ENCODE measurements at places on chromosomes 16 and 17.
A peak's percentile ranks its signal among the peaks of the same experiment; 100 is the strongest.

- DNase-seq = no peak
Observed at GRCh38 chr17:40218006-40218739, 931 bp upstream of the WIPF2 start.

- no peak for DNase-seq
Observed at GRCh38 chr17:78947235-78948149, 22.3 kb upstream of the TIMP2 start.

GRCh38 chr17:82170412-82170961 lies 42.2 kb downstream of the CCDC57 start:
- no peak for DNase-seq

GRCh38 chr16:3825103-3825502 lies 55.4 kb downstream of the CREBBP start:
- DNase-seq = no peak

- no peak for DNase-seq
Observed at GRCh38 chr16:23836404-23837311, 875 bp downstream of the PRKCB start.

GRCh38 chr17:56936697-56937322 lies 23.0 kb upstream of the TRIM25 start:
- no peak for DNase-seq

DNA sequence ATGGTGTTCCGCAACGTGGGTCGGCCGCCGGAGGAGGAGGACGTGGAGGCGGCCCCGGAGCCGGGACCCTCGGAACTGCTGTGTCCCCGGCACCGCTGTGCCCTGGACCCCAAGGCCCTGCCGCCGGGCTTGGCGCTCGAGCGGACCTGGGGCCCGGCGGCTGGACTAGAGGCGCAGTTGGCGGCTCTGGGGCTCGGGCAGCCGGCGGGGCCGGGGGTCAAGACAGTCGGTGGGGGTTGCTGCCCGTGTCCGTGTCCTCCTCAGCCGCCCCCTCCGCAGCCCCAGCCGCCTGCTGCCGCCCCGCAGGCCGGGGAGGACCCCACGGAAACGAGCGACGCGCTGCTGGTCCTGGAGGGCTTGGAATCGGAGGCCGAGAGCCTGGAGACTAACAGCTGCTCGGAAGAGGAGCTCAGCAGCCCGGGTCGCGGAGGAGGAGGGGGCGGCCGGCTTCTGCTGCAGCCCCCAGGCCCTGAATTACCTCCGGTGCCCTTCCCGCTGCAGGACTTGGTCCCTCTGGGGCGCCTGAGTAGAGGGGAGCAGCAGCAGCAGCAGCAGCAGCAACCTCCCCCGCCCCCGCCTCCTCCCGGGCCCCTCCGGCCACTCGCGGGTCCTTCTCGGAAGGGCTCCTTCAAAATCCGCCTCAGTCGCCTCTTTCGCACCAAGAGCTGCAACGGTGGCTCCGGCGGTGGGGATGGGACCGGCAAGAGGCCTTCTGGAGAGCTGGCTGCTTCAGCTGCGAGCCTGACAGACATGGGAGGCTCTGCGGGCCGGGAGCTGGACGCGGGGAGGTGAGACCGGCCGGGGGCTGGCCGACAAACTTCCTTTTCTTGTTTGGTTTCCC lies 821 bp downstream of the SOCS7 start:
- DNase-seq = no peak

DNA sequence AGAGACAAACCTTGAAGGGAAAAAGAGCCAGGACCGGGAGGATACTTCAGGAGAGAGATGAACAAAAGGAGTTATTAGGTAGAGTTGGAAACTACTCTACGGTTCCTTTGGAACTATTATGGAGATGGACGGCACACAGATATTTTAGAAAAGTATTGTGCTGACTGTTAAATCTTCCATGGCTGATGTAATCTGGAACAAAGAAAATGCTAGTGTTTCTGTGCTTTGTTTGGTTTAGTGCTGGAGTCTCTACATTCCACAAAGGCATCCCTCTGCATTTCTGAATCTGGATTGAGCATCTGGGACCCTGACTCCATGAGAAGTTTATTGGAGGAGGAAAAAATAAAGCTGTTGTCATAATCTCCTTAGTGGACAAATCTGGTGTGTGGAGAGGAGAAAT lies 57.2 kb downstream of the RPGRIP1L start:
- no peak for DNase-seq

- no peak for DNase-seq
Observed at GRCh38 chr17:61309362-61310256, 90.0 kb upstream of the TBX2 start.

- no peak for DNase-seq
Observed at GRCh38 chr16:78216166-78216745, 116.8 kb downstream of the WWOX start.

GRCh38 chr17:64212122-64212521 lies 50.9 kb downstream of the TEX2 start:
- DNase-seq = no peak

- no peak for DNase-seq
Observed at GRCh38 chr17:2212400-2212981, 91.1 kb downstream of the SMG6 start.

- DNase-seq = no peak
Observed at GRCh38 chr16:81703177-81704155, 75.6 kb upstream of the PLCG2 start.

- DNase-seq = no peak
Observed at GRCh38 chr17:47252209-47252608, 1.4 kb upstream of the ITGB3 start.

DNA sequence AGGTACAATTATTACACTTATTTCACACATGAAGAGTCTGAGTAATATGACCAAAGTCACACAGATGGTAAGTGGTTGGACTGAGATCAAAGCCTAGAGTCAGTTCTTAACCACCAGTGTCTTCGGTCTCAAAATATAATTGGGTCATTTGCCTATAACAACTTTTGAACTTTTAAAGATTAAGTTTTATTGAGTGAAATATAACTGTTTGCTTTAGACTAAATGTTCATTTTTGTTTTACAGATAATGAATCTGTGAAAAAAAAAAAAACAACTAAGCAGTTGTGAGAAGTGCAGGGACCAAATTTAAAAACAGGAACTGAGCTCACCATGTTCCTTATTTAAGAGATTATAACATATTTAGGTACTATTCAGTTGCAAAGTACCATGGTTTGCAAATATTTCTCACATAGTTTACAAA lies 150.1 kb downstream of the ITFG1 start:
- DNase-seq = no peak

- no peak for DNase-seq
Observed at GRCh38 chr16:58425756-58426494, 33.7 kb downstream of the GINS3 start.

DNA sequence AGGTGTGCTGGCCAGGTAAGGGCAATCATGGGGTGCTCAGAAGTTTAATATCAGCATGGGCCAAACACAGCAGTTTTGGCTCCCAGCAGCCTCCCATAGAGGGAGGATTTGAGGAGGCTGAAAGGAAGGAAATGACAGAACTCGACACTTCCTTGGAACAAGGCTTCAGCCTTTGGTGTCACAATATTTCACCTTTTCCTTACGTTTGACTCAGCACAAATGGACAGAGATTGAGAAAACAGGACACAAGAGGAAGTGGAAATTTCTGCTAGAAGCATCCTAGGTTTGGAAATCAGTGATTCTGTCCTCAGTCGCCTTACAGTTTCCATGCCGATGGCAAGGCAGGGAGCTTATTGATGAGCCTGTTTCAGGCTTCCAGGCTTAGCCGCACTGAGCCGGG lies 181.4 kb downstream of the MAF start:
- DNase-seq = no peak

DNA sequence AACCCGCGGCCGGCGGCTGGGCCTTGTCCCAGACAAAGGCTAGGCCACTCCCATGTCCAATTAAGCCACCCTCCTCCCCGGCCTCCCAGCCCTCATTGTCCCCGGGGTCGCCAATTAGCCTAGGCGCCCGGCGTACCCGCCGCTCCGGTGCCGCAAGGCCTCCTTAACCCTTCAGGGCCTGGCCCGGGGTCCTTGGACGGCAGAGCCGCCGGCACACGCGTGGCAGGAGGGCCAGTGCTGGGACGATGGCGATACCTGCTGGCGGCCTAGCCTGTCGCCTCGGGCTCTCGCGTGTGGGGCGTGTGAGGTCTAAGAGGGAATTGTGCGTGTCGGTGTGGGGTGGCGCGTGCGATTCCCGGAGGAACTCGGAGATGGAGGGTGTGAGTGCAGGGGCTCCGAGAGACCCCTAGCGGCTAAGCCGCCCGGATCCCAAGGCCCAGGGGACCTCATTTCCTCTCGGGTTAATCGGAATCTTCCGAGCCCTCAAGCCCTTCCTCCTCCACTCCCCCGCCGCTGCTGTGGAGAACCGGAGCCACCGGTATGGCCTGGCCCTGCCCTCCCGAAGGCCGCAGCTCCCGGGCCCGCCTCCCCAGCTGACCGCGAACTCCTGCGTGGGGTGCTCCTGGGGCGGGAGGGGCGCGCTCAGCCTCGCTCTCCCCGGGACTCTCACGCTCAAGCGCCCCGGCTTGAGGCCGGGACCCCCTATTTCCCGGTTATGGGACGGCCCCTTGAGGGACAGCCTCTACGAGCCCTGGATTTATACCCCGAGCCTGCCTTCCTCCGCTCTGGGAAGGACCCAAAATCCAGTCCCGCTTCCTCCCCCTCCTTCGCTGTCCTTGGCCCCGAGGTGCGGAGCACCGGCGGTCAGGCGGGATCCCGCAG lies 11.9 kb downstream of the TBX2 start:
- DNase-seq = peak; percentile 54

GRCh38 chr16:57609541-57610401 lies 18.7 kb upstream of the ADGRG1 start:
- no peak for DNase-seq

GRCh38 chr16:86387468-86388440 lies 122.6 kb upstream of the FOXF1 start:
- DNase-seq = no peak

DNA sequence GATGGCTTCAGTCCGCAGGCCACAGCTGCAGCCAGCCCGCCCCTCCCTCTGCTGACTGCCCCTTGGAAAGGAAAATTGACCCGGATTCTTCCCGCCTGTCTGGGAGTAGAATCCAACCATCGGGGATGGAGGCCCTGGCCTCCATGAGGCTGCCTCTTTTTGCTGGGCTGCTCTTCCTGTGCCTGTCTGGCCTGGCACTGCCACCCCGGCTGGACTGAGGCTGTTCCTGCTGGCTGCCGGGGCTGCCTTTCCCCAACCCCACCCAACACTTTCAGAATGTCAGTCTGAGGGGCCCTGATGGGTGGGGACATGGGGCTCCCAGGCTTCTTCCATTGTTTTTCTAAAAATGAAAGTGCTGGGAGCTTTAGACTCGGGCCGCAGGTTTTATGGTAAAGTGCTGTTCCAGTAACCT lies 7.3 kb downstream of the BAHCC1 start:
- DNase-seq = no peak

GRCh38 chr16:67594256-67594915 lies 32.1 kb downstream of the CTCF start:
- no peak for DNase-seq

DNA sequence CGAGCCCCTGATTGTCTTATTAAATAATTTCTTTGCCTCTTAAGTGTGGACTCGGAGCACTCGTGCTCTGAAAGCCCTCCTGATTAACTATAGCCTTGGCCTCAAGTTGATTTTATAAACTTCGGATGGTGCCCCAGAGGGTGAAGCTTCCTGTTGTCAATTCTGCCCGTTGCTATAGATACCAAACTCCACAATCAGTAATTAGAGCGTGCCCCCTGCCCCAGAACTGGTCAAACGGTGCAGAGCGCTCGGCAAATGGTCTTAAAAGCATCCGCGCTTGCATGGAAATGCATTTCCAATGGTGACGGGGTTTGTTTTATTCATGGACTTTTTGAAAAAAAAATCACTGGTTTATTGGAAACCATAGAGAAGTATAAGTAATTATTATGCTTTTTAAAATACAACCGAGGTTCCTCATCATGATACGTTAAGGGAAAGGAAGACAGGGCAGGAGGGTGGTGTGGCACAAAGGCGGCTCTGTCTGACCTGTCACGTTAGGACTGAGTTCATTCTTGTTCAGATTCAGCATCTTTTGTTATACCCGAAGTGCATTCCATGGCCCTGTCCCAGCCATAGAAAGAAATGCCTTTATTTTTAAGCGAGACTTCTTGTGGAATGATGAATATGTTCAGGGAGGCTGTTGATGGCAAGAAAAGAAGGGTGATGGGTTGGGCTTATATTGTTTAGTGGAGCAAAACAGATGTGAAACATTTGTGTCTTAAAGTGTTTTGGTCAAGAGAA lies 476.4 kb downstream of the MAF start:
- no peak for DNase-seq

DNA sequence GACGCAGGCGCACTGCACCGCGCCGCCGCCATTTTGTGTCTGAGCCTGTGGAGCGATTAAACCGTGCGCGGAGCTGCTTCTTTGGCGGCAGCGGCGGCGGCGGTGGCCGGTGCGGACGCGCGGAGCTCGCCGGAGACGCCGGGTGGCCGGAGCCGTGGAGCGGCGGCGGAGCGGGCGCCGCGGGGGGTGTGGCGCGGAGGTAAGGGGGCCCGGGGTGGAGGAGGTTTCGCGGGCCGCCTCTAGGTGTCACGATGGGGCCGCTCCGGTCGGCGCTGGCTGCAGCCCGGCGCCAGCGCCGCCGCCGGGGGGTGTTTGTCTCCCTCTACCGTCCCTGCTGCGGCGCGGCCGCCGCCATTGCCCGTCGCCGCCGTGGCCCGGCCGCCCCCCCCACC lies at the start of gene CTCF:
TSS of gene CTCF (plus strand) at position 1 of the 392 bp plus-strand sequence. CDS start 48,307 bp downstream, outside the sequence.
- peak; percentile 56 for DNase-seq

DNA sequence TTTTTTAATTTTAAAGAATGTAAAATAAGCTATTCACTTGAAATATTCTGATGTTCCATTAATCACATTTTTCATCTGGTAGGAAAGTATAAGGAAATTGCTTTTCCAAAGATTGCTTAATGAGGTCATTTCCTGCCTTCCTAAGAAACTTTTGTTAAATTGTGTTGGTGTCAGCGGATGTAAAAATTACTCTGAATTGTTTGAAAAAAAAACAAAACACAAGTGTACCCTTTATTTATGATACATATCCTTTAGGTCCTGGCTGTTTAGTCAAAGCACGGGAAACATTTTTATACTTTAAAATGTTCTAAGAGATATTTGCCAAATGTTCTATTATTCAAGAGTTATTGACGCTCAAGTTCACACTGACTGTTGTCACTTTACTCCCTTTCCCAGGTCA lies 1357.4 kb upstream of the GOT2 start:
- DNase-seq = no peak

- no peak for DNase-seq
Observed at GRCh38 chr17:27322690-27323508, 29.0 kb downstream of the WSB1 start.

- no peak for DNase-seq
Observed at GRCh38 chr17:77771587-77771986, 186.9 kb upstream of the TNRC6C start.

- no peak for DNase-seq
Observed at GRCh38 chr17:66829883-66830282, 5.0 kb upstream of the CACNG5 start.

GRCh38 chr17:37310940-37311339 lies 64.8 kb upstream of the C17orf78 start:
- DNase-seq = no peak

GRCh38 chr17:81948635-81949378 lies 1.8 kb upstream of the MYADML2 start:
- DNase-seq = no peak
